Stimulated activated CD4-positive, alpha-beta T cell treated with anti-CD3 and anti-CD28 coated beads, Interleukin-15, amount 100 ng/mL, for 24 hours (primary cell): ENCODE measurements at places on chromosomes 1 and 21.

DNA sequence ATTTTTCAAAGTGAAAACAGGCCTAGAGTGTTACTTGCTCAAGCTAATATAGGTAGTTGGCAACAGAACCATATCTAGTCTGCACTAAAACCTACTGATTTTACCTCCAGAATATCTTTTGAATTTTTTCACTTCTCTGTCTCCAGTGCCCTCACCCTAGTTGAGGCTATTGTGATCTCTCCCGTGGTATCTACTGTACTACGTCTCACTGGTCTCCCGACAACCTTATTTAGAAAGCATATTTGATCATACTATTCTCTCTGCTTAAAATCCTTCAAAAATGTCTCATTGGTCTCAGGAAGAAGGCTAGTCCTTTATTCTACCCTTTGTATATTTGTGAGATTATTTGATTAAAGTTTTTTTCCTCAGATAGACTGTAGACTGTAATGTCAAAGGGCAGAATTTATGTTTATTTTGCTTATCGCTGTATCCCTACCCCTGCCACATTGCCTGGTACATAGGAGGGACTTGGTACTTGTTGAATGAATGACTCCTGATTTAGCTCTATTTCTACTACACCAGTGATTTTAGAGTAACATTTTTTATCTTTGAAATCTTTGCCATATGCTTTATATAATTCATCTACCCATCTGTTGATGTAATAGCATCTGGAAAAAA, 135.5 kb upstream of the KIAA1614 start:
- DNase-seq, result no peak

GRCh38 chr1:186183219-186183618, 191.8 kb downstream of the TPR start:
- DNase-seq, result peak; percentile 43

DNA sequence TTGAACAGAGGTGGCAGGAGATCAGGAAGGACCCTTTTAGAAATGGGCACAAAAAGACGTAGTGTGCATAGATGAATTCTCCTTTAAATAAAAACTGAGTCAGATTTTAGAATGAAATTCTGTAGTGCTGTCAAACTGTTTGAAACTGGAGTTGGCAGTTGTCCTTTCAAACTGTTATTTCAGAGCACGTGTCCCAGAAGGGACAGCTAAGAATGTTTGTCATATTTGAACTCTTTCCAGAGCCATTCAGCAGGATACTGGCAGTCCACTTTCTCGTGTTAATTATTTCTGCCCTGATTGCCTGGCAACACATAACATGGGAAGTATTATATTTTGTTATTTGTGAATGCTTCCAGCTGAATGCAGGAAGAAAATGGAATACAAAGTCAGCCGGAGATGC, 212.3 kb upstream of the DPYD start:
- no peak for DNase-seq

DNA sequence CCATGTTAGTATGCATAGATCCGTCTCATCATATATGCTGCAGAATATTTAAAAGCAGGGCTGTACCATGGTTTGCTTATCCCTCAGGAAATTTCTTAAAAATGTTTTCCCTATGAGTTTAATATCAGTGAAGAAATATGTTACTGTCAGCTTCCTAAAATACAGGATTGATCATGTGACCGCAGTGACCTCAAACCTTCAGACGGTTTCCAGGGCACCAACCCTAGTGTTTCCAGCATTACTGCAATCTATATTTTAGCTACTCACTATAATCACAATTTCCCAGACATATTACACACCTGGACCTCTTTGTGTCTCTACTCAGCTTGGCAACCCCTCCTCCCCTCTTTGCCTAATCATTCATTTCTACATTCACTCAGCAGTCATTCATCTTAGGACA, 7.7 kb upstream of the SDHB start:
- DNase-seq, result no peak

DNA sequence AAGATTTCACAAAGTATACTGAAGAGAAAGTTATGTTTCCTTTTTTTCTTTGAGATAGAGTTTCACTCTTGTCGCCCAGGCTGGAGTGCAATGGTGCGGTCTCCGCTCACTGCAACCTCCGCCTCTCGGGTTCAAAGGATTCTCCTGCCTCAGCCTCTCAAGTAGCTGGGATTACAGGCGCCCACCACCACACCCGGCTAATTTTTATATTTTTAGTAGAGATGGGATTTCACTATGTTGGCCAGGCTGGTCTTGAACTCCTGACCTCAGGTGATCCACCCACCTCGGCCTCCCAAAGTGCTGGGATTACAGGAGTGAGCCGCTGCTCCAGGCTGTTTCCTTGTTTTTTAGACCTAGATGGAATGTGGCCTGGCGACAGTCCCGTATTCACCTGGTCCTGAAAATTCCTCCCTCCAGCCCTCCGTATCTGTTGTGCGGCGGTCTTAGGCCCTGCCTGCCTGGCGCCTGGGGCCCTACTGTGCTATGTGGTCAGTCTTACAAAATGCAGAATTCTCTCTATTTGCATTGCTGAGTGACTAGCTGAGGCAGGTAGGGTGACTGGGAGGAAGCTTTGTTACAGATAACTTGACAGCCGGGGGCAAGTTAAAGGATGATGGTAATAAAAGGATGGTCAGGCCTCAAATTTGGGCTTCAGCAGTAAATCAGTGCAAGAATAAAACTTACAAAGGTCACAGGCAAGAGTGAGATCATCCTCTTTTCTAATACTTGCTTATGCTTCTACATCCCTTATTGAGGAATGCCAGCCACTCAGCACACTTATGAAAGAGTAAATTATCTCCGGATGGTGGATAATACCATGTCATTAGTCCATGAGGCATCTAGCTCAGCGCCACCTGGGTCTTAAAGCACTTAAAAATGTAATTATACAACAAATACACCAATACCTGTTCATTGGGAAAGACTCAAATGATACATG, 30.3 kb downstream of the PARK7 start:
- no peak for DNase-seq
